Fibroblast of skin of abdomen (primary cell): ENCODE measurements at places on chromosomes 11 and 22.

GRCh38 chr11:47443028-47443700 lies 5.8 kb downstream of the RAPSN start:
- DNase-seq = no peak

- no peak for DNase-seq
Measured at GRCh38 chr22:46947516-46948257, 185.2 kb downstream of the TBC1D22A start.

- no peak for DNase-seq
Measured at GRCh38 chr11:79720115-79720514, 279.3 kb upstream of the TENM4 start.

DNA sequence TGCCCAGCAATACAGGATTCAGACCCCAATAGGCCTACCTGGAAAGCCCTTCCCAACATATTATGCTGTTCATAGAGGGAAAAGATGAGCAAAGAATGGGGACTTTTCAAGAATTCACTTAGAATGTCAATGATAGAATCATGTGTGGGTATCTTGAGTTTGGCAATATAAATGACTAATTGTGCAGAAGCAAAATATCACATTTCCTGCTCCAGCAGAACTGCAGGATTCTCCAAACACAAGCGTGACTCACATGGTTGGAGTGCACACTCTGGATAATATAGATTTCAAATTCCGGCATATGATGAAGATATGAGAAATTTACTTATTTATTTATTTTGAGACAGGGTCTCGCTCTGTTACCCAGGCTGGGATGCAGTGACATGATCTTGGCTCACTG lies 12.5 kb upstream of the APOL5 start:
- peak; percentile 86 for DNase-seq

DNA sequence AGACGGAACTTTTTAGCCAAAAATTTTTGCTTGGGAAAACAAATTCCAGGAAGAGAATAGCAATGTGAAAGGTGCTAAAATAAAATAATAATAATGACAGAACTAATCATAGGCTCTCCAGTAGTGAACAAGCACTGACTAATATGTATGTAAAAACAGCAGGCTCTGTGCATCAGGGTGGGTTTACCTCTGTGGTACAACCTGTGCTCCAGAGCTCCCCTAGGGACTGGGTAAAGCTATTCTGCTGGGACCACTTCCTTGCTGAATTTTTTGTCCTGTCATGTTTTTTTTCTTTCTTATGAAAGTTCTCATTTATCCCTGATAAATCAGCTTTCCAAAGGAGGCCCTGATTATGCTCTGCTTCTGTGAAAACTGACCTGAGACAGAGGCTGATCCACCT lies 18.8 kb downstream of the LUZP2 start:
- no peak for DNase-seq

DNA sequence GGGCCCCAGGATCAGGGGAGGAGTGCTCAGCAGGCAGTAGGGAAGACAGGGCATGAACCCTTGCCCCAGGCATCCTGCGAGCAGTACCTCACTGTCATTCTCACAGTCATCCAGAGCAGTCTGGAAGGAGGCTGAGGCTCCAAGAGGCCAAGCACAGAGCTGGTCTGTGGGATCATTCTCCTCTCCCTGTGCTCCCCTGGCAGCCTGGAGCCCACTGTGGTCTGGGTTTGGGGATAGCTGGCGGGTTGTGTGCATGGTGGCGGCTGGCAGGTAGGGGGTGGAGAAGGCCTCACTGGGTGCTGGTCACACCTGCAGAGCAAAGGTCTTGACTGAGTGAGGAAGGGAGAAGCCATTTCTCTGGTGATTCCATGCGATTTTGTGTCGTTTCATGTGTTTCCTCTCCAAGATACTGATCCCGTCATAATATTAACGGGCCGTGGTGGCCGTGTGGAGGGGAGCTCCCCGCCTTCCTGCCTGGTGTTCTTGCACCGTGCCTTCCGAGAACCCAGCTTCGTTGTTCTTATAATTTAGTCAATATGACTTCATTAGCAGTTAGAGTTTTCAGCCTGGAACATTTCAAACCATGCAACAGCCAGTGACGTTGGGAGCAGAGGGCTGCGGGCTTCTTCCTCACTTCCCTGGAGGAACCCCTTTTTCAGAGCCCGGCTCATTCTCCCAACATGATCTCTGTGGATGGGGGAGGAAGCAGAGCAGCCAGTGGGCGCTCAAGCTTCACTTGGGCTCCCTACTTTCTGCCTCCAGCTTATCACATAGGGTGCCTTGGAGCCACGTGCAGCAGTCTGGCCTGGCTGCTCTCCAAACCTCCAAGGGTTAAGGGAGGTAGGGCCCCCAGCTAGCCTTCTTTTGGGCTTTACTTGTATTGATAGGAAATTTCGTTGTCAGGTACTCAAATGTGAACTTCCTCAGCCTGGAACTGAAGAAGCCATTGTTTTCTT lies 20.8 kb upstream of the ADORA2A start:
- DNase-seq = no peak

DNA sequence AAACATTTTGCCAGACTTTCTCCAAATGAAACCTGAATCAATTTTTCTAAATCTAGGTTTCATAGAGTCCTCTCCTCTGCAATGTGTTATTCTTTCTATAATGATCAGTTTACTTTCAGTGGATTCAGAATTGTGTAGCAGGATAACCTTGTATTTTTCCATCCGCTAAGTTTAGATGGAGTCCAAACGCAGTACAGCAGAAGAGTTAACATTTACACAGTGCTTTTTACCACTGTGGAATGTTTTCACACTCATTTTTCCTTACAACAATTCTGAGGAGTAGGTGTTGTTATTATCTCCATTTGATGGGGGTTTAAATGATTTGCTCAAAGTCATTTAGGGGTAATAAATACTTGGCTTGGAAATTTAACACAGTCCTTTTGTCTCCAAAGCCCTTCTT lies 9.6 kb downstream of the RAG1 start:
- no peak for DNase-seq

DNA sequence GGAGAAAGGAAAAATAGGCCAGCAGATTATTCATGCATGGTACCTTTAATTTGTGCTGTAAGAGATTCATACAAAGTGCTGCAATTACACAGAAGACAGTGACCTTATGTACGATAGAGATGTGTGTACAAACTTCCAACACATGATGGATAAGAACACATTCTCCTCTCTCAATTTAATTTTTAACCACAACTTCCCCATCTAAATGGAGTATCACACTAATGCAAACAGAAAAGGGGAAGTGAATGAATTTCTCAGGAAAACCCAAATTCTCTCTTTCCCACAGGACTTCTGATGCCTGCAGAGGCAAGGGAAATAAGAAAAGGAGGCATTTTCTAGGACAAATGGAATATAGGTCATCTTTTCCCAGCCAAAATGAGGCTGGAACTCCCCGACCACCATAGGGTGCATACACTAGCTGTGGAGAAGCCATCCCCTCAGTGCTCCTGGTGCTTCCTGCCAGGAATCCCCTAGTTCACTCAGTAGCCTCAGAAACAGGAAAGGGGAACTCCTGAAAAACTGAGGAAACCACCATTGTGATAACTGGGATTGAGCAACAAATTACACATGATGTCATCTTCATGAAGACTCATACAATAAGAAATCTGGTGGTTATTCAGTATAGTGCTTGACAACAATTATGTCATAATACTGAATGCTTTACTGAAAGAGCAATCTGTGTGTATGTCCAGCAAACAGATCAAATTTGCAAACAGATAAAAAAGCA lies 22.4 kb downstream of the MMP10 start:
- DNase-seq = peak; percentile 58

- DNase-seq = peak; percentile 54
Measured at GRCh38 chr22:43001271-43002201, 13.4 kb downstream of the PACSIN2 start.

- peak; percentile 7 for DNase-seq
Measured at GRCh38 chr11:106278391-106278790, 200.9 kb downstream of the AASDHPPT start.

GRCh38 chr11:38219636-38220035 lies 1621.6 kb upstream of the RAG2 start:
- no peak for DNase-seq

GRCh38 chr22:32533265-32534111 lies 58.9 kb downstream of the FBXO7 start:
- peak; percentile 57 for DNase-seq

- no peak for DNase-seq
Measured at GRCh38 chr11:5505363-5506048, 4.3 kb downstream of the UBQLN3 start.

- DNase-seq = peak; percentile 4
Measured at GRCh38 chr22:22408731-22409696, 99.5 kb downstream of the ZNF280B start.
